HFFc6 (cell line): ENCODE measurements at places on chromosomes 3 and 15. TPM values are rescaled to one million over a fixed set of nuclear protein-coding genes. Genes with fewer than 3 reads are reported as not detected.

GRCh38 chr15:63089260-63090043 is 32.2 kb upstream of the LACTB start:
- DNase-seq, result peak; percentile 84

ITGA11 gene
- 1.9 to 3.2 TPM (median 2.1 TPM) in 3 replicates for total RNA-seq

- DNase-seq, result no peak
Measured at GRCh38 chr3:43659250-43659880, 31.4 kb upstream of the ABHD5 start.

LRRC58 gene
- 13.6 to 17.0 TPM (median 15.8 TPM) in 3 replicates for total RNA-seq

DNA sequence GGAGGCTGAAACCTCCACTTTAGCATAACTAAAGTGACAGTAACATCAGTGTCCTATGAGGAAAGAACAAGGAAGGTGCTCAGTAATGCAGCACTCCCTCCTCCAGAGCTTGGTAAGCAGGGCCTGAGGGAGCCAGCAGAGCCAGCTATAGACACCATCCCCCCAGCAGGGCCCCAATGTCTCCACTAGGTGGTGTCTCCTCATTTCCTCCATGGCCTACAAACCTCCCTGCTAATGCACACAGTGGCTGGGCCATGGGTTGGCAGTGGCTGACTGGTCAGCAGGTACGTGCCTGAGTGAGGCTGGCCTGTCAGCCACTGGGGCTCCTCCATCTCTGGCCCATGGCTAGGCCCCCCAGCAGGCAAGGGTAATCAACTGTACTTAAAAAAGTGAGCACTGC is 13.6 kb downstream of the MRPS25 start:
- peak; percentile 36 for DNase-seq

- DNase-seq, result no peak
Measured at GRCh38 chr15:73954188-73955145, 28.2 kb downstream of the LOXL1 start.

IQCH gene
- 1.7 to 2.0 TPM (median 1.9 TPM) in 3 replicates for total RNA-seq

DNA sequence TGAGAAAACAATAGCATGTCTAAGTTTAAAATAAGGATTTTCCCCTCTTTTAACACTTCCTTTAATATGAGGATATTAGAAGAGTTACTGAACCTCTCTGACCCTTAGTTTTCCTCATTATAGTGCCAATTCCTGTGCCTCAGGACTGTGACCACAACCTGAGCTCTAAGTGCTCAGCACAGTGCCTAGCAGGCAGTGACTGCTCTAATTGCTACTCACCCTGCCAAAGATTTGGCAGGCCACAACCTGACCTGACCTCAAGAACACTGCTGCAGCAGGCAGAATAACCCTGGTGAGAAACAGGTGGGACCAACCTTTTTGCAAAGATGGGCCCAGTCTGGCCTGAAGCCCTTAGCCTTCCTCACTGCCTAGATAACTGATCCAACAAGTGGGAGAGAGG is 35.7 kb downstream of the NBEAL2 start:
- DNase-seq, result no peak

DNA sequence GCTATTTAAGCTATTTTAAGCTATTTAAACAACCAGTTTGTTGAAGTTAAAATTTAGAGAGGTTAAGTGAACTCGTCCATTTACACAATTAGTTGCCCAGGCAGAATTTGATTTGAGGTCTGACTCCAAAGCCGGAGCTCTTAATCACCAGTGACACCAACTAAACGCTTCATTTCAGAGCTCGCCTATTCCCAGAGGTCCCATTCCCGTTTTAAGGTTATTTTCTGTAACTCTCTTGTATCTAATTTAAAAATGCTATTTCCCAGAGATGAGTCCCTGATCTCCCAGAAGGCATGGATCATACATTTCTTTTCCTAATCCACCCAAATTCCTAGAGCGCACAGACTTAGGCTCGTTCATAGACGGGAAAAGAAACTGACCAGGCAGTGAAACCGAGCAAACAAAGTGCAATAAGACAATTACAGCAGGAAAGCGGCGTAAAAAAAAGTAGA is 904 bp upstream of the MCTP2 start:
- DNase-seq, result no peak

GRCh38 chr3:172478116-172478515 is 29.9 kb upstream of the GHSR start:
- DNase-seq, result no peak

DNA sequence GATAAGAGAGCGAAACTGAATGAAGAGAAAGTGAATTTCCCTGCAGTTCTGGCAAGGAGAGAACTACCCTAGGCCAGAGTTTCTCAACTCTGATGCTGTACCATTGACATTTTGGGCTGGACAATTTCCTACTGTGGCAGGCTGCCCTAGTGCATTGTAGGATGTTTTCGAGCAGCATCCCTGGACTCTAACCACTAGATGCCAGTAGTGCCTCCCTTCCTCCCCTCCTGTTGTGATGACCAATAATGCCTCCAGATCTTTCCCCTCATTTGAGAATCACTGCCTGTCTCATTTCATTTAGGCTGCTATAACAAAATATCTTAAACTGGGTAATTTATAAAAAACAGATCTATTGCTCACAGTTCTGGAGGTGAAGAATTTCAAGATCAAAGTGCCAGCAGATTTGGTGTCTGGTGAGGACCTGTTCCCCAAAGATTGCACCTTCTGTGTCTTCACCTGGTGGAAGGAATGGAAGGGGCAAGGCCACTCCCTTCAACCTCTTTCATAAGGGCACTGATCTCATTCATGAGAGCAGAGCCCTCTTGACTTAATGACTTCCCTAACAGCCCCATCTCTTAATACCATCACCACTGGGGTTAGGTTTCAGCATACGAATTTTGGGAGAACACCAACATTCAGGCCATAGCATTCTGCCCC is 188.9 kb upstream of the MEIS2 start:
- peak; percentile 28 for DNase-seq

- no peak for DNase-seq
Measured at GRCh38 chr15:42879443-42879842, 41.1 kb downstream of the TTBK2 start.

DNA sequence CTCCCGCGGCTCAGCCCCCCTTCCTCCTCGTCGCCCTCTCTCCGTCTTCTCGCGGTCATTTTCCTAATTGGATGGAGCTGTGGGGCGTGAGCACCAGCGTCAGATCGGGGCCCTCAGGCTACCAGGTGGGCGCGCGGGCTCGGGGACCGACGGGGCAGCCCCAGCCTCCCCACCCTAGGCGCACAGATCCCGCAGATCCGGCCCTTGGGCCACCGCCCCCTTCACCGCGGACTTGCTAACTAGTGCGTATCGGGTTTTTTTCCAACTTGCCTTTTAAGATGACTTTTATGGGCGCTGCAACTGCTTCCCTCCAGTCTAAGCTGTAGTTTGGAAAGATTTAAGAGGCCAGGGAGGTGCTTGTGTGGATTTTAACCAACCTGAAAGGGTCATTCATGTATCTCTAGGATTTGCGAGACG is 1.3 kb downstream of the ZNF710 start:
- DNase-seq, result no peak

DNA sequence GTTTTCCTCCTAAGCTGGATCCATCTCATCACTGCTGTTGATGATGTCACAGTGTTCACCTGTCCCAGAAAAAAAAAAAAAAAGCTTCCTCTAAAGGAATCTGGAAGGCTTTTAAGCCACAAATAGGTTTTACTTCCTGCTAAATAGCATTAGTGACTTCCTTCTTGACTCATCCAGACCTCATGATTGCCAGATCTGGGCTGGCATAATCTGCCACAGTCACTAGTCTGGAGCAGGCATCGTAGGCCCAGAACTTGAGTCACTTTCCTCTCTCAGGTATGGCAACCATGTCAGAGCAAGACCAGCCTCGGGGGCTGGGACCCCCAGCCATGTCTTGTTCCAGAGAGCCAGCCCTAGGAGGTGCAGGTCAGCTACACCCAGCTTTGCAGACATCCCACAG is 266.5 kb upstream of the CADM2 start:
- no peak for DNase-seq
